HCT116 (cell line): ENCODE measurements at places on chromosomes 6 and 20. TPM values are rescaled to one million over a fixed set of nuclear protein-coding genes. Genes with fewer than 3 reads are reported as not detected.

PBOV1 gene
- total RNA-seq: not detected

TMEM74B gene
- total RNA-seq: 25.7 TPM

PET117 gene
- 22.3 TPM for total RNA-seq

GRCh38 chr20:29079769-29080690, 2177.4 kb upstream of the DEFB115 start:
- no peak for DNase-seq

DNA sequence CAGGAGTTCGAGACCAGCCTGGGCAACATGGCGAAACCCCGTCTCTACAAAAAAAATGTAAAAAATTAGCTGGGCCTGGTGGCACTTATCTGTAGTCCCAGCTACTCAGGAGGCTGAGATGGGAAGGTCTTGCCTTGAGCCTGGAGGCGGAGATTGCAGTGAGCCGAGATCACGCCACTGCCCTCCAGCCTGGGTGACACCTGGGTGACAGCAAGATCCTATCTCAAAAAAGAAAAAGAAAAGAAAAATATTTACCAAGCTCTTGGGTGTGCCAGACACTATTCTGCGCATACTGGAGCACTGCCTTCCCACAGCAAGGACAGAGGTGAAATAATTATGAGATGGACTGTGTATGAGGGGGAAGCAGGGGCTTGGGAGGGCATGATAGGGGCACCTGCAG, 19.6 kb downstream of the POFUT1 start:
- DNase-seq: no peak

- DNase-seq: peak; percentile 23
Measured at GRCh38 chr20:49562311-49563014, 5.5 kb downstream of the PTGIS start.

SNRNP48 gene
- 26.2 TPM for total RNA-seq

GRCh38 chr6:17281497-17282481, 628 bp downstream of the RBM24 start:
- no peak for DNase-seq

KIF25 gene
- total RNA-seq: not detected

GRCh38 chr6:170388113-170388512, 81.6 kb downstream of the FAM120B start:
- no peak for DNase-seq

KCNK17 gene
- total RNA-seq: not detected

DNA sequence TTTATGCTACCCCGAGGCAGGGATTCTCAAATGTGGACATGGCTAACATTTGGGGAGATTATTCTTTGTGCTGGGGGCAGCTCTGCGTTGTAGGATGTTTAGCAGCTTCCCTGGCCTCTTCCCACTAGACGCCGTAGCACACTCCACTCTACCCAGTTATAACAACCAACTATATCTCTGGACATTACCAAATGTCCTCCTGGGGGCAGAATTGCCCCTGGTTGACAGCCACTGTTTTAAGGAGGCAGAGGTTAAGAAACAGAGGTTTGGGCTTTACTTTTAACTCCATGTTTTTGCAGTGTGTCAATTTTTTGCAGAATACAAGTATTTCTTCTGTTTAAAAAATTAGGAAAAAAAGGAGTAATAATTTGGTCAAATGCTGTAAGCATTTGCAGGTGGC, 56.2 kb upstream of the BMP6 start:
- DNase-seq: no peak

IER3 gene
- 952 TPM for total RNA-seq

TCF15 gene
- not detected for total RNA-seq

DNA sequence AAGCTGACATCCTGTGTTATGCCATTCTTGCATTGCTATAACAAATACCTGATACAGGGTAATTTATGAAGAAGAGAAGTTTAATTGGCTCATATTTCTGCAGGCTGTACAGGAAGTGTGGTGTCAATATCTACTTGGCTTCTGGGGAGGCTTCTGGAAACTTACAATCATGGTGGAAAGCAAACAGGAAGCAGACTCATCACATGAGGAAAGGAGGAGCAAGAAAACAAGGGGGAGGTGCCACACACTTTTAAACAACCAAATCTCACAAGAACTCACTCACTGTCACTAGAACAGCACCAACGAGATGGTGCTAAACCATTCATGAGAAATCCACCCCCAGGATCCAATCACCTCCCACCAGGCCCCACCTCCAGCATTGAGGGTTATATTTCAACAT, 143.1 kb upstream of the GGTLC1 start:
- DNase-seq: no peak

TMEM217 gene
- 0.98 TPM for total RNA-seq

DNA sequence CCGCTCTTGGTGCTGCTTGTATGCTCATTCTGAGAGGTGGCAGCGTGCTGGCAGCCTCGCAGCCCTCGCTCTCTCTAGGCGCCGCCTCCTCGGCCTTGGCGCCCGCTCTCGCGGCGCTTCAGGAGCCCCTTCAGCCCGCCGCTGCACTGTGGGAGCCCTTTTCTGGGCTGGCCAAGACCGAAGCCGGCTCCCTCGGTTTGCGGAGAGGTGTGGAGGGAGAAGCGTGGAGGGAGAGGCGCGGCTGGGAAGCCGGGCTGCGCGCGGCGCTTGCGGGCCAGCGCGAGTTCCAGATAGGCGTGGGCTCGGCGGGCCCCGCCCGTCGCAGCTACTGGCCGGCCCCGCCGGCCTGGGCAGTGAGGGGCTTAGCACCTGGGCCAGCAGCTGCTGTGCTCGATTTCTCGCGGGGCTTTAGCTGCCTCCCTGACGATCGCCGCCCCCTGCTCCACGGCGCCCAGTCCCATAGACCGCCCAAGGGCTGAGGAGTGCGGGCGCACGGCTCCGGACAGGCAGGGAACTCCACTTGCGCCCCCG, 19.5 kb upstream of the FAM8A1 start:
- DNase-seq: no peak

- DNase-seq: no peak
Measured at GRCh38 chr6:33439956-33440648, 14.3 kb upstream of the ZBTB9 start.

GRCh38 chr6:99393366-99393697, 663 bp downstream of the COQ3 start:
- DNase-seq: no peak

VSX1 gene
- not detected for total RNA-seq

DNA sequence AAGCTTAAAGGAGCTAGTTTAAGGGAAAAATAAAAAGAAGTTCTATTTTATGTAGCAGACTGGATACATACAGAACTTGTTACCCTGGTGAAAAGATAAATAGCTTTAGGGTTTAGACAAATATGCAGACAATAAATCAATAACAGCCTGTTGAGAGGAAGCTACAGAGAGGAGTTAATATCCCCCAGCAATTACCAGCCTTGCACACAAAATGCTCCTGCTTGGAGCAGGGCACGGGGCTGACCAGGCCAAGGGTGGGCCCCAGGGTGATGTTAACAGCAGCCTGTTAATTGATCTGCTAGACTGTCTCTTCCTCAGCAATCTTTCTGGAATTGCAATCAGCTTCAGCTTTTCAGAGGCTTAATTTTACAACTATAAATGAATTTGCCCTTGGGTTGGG, 125.1 kb upstream of the SOX4 start:
- no peak for DNase-seq

DNA sequence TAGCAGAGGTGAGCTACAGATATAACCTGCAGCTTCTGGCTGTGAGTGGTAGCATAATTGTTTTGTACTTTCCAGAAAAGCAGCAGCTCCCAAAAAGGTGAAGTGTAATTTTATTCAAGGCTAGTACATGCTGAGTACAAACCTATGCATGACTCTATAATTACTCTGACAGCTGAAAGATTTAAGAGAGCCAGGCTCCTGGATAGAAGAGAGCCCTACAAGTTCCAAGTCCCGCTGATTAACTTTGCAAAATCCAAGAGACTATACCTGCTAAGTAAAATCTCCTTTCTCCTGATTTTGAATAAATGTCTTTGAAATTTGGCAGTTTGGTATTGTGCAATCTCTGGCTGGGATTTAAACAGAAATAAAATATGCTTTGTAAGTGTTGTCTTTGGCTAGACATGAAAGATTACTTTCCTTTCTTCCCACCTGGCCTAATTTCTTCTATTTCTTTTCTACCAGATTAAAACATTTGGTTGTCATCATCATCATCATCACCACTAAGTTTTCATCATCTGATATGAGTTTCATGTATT, 79.5 kb downstream of the CTNNBL1 start:
- no peak for DNase-seq

GRCh38 chr6:139161817-139162284, 27.0 kb downstream of the HECA start:
- DNase-seq: no peak

DNA sequence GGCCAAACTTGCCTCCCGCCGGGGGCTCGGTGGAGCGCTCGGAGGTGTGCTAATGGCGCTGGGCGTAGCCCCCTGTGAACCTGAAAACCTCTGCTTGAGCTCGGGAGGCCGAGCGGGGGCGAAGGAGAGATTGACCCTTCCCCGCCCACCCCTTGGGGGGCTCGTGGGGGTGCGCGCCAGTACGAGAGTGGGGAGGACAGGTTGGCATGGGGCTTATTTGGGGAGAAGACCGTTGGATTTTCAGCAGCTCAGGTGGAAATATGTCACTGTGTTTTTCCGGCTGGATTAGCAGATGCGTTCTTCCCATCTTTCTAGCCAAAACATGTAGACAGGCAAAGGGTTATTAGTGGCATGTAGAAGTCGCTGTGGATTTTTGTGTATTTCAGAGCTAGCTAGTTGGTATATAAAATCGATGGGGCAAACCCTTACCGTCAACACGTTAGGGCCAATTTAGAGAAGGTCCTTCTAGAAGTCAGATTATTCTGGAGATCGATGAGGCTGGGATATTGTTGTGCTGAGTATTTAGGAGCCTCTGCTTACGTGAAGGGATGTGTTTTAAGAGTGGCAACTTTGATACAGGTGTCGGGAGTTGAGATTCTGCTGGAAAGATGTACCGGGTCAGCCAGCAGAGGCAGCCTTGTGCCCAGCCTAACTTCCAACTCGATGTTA, 525 bp downstream of the NCOA7 start:
- no peak for DNase-seq

- no peak for DNase-seq
Measured at GRCh38 chr6:12367412-12367811, 77.3 kb downstream of the EDN1 start.

- no peak for DNase-seq
Measured at GRCh38 chr20:47224300-47224791, 132.2 kb downstream of the ZMYND8 start.

GRCh38 chr6:4057036-4057435, 21.9 kb downstream of the FAM217A start:
- DNase-seq: no peak

DNA sequence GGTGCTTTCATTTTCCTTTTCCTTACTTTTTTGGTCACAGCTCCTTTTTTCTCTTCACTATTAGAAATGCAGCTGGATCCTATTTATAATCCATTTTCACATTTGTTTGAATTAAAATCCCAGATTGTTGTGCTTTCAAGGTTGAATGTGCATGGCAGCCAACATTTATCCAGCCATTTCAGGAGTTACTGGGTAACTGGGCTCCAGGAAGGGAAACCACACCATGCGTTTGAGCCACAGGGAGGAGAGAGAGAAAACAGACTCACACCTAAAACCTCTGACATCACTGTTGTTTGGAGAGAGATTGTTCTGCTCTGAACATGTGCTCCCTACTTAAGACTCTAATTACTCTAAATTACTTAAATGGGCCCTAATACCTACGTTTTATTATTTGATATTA, 173.4 kb downstream of the BMP2 start:
- DNase-seq: no peak

- no peak for DNase-seq
Measured at GRCh38 chr6:163348789-163349680, 65.5 kb upstream of the QKI start.

ADGB gene
- not detected for total RNA-seq

DNA sequence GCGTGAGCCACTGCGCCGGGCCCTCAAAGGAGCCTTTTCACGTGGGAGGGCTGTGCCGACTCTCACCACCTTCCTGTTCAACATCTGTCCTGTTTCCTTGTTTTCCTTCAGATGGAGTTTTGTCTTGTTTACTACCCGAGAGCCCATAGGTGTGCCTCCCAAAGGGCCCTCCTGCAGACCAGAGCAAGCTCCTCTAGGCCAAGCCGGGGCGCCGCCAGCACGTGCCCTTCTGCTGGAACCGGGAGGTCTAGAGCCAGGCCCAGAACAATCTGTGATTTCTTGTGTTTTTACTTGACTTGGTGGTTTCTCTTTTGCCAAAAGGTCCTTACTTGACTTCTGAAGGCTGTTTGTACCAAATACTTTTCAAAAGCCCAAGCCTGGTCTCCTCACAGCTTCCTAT, 8.0 kb upstream of the DNAJC5 start:
- no peak for DNase-seq

DDX43 gene
- total RNA-seq: not detected

DNA sequence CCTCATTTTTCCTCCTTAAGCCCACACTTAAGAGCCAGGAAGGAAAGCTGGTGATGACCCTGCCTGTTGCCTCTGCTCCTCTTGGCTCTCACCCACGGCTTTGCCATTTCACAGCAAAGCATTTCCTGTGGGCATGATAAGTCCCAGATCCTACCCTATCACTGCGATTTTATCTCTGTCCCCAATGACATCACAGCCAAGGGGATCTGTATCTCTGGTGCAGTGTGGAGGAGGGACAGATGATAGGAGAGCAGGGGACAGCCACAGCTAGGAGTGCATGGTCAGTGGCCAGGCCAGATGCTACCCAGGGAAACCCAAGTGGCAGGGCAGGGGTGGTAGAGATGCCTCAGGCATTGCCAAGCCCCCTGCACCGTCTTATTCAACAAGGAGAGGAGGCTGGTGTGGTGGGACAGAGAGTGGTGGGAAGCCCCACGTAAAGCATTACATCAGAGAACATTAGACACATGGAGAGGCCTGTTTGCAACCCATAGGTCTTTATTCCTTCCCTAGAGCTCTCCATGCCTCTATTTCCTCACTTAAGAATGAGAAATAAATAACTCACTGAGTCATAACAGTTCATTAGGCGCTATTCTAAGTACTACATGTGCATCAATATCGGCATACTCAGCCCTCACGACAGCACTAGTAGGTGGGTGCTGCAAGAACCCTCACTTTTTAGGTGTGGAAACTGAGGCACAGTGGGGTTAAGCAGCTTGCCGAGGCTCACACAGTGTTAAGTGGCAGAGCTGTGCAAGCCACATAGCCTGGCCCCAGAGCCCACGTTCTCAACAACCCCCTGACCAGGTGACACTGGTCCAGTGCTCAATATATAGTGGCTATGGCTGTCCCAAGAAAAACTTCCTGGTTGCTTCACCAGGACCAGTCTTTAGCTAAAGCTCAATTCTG, 4.6 kb downstream of the TFEB start:
- no peak for DNase-seq

CASS4 gene
- total RNA-seq: 0.17 TPM

DNA sequence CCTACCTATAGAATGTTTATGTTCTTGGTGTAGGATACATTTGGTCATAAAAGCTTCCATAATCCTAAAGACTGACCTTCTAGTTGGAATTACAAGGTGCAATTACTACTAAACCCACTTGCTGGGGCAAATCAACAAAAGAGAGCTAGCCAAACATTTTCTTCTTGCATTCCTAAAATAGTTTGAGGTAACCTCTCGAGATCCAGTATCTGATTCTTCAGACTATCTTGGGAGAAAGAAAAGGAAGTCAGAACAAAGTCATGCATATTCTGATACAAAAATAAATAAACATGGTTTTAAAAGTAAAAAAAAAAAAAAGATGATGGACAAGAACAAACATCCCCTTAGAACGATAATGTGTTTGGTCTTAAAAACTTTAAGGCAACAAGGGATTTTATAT, 294.2 kb upstream of the RSPO3 start:
- no peak for DNase-seq

FERMT1 gene
- total RNA-seq: 34.9 TPM

- DNase-seq: no peak
Measured at GRCh38 chr20:46022411-46023147, 6.4 kb upstream of the SLC12A5 start.

- no peak for DNase-seq
Measured at GRCh38 chr6:50077385-50077784, 27.7 kb upstream of the DEFB112 start.
